ENCODE measurements at places on chromosomes 5 and 9.

DNA sequence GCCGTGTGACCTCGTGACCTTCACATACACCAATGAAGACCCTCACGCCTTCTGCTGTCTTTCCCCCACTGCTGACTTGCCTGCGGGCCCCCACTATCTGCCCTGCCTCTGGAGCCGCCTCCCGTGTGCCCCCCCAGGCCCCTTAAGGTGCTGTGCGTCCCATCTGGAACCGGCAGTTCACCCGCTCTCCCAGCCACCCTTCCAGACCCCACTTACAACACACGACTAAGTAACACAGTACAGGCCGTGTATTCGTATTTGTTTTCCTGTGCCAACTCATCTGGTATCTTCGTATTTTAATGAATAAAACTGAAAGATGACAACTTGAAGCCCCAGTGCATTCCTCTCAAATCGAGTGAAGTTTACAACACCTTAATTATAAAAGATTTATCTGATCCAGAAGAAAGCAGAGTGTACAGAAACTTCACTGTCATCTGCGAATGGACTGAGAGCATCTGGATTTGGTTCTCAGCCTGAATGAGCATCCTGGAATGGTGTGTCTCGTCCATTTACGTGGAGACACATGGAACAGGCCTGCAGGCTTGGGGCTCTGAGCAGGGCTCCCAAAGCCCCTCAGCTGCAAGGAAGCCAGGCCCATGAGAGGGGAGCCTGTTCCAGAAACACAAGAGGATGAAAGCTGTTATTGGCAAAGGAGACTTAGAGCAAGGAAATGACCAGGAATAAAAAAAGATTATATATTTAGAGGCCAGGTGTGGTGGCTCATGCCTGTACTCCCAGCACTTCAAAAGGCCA, 21.9 kb upstream of the TERT start:
- no peak for DNase-seq

- no peak for DNase-seq
Measured at GRCh38 chr9:121562301-121562700, 62.7 kb upstream of the GGTA1 start.

- DNase-seq, result no peak
Measured at GRCh38 chr5:84585218-84585617, 200.5 kb upstream of the EDIL3 start.

- no peak for DNase-seq
Measured at GRCh38 chr9:18427691-18428090, 46.3 kb upstream of the ADAMTSL1 start.

DNA sequence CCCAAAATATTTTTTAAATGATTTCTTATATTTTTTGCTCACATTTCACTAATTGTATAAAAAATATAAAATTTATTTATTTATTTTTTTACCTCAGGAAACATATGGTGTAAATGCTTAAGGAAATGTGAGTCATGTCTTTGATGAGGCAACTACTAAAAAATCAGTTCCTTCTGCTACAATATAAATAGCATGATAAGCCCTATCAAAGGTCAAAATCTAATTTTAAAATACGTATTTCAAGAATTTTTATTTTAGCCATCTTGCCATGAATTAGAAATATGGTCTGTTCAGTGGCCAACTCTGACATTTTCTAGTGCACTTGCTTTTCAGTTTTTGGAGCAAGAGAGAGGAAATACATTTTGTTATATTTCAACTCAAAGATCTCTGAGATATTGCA, 50.5 kb downstream of the PDE4D start:
- DNase-seq, result no peak

DNA sequence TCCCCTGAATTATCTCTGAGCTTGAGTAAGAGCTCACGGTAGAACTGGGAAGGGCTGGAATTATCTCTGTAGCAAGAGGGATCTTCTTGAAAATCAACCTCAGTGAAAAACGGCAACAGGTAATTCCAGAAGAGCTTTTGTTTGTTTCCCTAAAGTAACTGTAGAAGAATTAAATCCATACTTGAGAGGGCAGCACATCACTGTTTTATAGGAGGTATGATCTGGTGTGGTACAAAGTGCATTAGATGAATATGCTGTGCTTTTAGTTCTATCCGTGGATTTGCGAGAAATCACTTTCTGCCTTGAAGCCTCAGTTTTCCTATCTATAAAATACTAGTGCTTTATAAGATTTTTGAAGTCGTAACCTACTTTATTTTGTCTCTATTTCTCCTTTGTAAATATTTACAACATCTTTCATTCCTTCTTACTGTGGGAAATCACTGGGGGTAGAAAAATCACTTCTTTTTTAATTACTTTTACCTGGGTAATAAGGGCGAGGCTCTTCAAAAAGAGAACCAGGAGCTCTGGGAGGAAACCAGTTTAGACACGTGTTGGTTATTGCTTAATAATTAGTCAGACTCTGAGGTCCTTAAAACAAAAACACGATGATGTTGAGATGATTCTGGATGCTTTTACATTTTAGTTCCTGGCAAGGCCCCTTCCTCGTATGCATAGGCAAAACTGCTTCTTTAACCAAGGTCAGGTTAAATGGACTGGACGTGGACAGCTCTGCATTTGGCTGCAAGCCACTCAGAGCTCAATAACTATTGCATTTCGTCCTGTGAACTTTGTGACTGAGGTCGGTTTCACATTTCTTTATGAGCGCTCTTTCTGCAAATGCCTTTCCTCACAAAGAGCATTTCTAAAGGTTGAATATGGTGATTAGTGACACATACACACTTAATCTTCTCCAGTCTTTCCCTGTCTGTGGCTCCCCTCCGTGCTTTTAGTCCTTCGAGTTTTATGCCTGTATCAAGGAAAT, 376.1 kb downstream of the BRINP1 start:
- no peak for DNase-seq

GRCh38 chr5:131262953-131263541, 806 bp upstream of the CDC42SE2 start:
- no peak for DNase-seq

- no peak for DNase-seq
Measured at GRCh38 chr5:74497706-74498105, 142.8 kb downstream of the ENC1 start.

- DNase-seq, result no peak
Measured at GRCh38 chr5:72847439-72847838, 31.0 kb downstream of the TNPO1 start.

DNA sequence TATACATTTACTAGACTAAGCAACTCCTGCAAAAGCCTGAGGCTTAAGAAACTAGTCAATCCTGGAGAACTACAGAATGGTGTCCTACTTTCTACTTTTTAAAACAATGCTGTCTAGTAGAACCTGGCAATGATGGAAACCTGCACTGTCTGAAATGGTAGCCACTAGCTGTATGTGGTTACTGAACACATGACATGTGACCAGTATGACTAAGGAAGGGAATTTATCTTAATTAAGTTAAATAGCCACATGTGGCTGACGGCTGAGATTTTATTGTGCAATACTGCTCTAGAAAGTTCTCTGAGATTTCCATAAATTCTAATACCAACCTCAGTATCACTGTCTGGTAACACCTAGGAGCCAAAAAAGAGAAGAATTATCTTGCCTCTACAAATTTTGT, 44.9 kb upstream of the RAPGEF6 start:
- no peak for DNase-seq

DNA sequence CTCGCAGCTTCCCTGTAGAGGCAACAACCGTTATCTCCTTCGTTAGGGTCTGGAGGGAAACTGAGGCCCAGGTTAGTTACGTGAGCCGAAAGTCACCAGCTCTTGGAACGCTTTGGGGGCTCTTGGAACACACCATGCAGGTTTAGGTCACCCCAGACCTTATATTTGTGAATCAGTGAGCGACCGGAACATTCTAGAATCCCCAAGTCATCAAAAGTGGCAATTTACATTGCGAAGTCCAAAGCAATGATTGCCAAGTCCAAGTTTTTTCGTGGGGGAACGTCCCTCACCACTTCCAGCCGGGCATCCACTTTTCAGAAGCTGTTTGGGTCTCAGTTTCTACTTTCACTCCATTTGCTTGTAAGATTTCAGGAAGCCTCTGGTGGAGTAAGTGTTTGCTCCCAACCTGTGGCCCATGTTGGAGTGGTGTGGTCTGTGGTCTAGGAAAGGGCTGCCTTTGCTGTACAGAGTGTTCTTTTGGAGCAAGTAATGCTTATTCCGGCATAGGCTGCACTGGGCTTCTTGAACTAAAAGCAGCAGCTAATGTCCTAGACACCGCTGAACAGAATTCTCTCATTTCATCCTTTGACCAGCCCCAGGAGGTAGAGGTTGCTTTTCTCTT, 32.8 kb upstream of the SPRY4 start:
- DNase-seq, result no peak

GRCh38 chr9:132793606-132794580, 84.2 kb downstream of the AK8 start:
- no peak for DNase-seq

DNA sequence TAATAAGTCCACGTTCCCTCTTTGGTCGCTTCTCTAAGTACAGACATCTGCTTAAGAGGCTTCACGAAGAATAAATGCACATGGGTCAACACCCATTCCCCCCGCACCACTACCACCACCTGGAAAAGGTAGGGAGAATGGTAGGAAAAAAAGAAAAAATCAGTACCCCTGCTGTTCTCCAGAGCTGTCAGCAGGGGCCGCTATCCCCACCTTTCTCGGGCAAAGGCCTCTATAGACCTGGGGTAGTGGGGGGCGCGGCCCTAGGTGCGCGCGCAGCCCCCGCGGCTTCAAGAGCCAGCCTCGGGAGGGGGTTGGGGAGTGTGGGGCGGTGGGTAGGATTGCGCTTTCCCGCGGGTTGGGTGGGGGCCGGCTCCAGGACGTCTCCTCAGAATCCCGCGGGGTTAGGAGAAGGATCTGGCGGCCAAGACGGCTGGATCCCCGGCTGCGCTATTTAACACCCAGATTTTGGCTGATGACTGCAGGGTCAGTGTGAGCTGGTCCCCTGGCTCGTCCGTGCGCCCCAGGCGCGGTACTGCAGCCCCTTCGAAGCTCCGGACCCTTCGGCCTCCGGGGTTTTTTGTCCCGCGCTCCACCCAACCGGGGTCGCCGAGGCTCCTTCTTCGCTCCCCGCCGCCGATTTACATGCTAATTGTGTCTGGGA, 1.6 kb upstream of the SEMA6A start:
- DNase-seq, result no peak

DNA sequence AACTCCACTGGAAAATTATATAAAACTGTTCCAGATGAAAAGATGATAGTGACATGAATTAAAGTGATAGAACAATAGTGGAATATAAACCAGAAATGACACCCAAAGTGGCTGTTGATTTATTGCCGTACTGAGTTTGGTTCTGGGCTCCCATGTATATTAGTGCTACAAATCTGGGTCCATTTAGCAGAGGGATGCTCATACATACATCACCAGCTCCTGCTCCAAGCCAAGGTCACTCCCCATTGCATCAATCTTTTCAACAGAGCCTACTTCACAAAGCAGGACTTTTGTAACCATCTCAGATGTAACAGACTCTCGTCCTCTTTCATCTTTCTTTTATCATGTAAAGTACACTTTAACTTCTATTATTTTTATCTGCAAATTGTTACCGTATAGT, 208.6 kb downstream of the GAPVD1 start:
- DNase-seq, result no peak

GRCh38 chr9:113479174-113479621, 15.7 kb downstream of the RGS3 start:
- no peak for DNase-seq

- no peak for DNase-seq
Measured at GRCh38 chr5:35979715-35980114, 11.5 kb downstream of the UGT3A1 start.

- no peak for DNase-seq
Measured at GRCh38 chr5:148739023-148739422, 84.7 kb upstream of the HTR4 start.

DNA sequence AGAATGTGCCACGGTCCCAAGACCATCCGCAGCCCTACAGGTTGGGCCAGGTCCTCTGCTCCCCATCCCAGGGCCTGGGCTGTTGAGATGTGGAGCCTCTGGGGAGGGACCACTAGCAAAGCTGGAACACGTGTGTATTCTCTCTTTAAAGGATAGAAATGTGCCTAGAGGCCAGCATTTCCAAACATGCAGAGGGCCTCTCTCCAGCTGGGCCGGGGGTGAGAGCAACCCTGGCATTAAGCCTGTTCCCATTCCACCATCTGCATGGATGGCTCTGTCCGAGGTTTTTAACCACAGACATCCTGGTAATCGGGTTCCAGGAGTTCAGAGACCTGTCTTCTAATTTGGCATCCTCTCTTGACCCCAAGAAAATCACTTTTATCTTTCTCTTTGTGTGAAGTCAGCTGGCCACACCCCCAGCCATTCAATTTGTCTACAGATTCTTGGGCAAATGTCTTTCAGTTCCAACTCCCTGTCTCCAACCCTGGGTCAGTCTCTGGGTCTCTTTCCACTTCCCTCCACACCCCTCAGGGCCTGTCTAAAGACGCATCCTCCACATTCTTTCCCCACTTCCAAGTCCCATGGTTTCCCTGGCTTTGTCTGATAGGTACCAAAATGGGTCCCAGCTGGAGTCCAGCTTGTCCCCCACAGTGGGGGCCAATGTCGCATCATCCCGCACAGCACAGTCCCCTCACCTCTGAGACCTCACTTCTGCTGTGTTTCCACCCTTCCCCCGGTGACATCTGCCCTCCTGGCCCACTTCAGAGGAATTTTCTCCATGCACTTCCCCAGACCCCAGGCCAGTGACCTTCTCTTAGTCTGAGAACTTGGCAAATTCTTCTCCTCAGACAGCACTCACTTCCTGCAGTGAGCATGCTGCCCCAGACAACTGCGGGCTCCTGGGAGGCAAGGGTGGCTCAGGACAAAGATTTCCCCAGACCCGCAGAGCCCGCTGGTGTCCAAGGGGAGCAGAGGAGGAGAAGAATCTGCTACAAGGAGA, 56.8 kb downstream of the PTPDC1 start:
- no peak for DNase-seq

DNA sequence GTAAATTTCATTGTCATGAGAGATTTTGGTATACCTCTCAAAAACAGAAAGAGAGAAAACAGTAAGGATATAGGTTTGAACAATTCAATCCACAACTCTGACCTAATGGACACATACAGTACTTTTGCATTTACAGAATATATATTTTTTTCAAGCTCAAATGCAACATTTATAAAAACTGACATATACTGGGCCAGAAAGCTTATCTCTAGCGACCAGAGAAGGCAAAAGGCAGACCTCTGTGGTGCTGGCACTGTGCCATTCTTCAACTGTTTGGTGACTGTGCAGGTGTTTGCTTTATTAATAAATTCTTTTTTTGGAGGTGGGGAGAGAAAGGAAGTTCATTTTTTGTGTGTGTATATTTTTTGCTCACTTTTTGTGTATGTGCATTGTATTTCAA, 6.0 kb upstream of the PLAC8L1 start:
- DNase-seq, result no peak

GRCh38 chr5:61667525-61668218, 335.6 kb downstream of the ZSWIM6 start:
- no peak for DNase-seq

GRCh38 chr5:109844148-109844547, 154.4 kb downstream of the MAN2A1 start:
- DNase-seq, result no peak

All from LNCaP clone FGC (cell line).